ENCODE measurements at places on chromosomes 3 and 15. TPM values are rescaled to one million over a fixed set of nuclear protein-coding genes. Genes with fewer than 3 reads are reported as not detected.

DNA sequence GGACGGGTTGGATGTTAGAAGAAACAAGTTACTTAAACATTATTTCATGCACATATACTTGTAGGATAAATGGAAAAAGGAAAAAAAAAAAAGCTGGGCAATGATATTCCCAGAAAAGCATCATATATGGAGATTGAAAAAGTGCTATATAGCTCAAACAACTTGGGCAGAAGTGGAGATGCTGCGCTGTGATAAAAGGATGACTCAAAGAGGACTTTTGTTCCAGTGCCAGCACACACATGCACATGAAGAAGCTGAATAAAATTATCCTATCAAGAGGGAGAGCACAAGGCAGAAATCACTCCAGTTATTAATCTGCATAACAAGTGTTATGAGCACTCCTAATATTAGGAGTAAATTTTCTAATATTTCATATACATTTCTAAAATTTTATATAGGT, 30.9 kb downstream of the FRMD4B start:
- peaks cover 4% of the 10 kb centered on the region for H3K4me1 ChIP-seq
- H3K4me3 ChIP-seq, result no peak overlapping the region
- no peak for DNase-seq
- no peaks in the 10 kb centered on the region for H3K36me3 ChIP-seq

ZCWPW2 gene
- 2.6 TPM for total RNA-seq

CXCR6 gene
- 3.8 TPM for total RNA-seq

DNA sequence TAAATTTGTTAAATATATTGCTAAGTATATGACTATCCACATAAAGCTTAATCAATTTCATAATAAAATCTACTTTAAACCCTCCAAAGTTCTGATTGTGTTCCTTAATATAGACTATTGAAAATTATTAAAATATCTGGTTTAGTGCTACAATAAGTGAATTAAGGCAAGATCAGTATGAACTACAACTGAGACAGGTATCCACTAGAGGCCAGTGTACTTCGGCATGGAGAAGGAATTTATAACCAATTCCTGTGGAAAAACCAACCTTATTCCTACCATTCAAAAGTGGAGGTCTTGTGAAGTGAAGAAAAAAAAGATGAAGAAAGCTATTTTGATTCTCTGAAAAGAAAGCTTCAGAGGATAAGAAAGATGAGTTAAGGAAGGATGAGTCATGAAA, 237.7 kb downstream of the SUCLG2 start:
- no peaks in the 10 kb centered on the region for H3K27me3 ChIP-seq
- DNase-seq, result no peak
- H3K36me3 ChIP-seq, result no peaks in the 10 kb centered on the region
- no peak overlapping the region for H3K27ac ChIP-seq

FRMD5 gene
- 0.67 TPM for total RNA-seq

GRCh38 chr15:28896951-28897350, 11.2 kb downstream of the APBA2 start:
- no peak overlapping the region for H3K4me3 ChIP-seq
- DNase-seq, result no peak
- no peak overlapping the region for H3K27ac ChIP-seq

DNA sequence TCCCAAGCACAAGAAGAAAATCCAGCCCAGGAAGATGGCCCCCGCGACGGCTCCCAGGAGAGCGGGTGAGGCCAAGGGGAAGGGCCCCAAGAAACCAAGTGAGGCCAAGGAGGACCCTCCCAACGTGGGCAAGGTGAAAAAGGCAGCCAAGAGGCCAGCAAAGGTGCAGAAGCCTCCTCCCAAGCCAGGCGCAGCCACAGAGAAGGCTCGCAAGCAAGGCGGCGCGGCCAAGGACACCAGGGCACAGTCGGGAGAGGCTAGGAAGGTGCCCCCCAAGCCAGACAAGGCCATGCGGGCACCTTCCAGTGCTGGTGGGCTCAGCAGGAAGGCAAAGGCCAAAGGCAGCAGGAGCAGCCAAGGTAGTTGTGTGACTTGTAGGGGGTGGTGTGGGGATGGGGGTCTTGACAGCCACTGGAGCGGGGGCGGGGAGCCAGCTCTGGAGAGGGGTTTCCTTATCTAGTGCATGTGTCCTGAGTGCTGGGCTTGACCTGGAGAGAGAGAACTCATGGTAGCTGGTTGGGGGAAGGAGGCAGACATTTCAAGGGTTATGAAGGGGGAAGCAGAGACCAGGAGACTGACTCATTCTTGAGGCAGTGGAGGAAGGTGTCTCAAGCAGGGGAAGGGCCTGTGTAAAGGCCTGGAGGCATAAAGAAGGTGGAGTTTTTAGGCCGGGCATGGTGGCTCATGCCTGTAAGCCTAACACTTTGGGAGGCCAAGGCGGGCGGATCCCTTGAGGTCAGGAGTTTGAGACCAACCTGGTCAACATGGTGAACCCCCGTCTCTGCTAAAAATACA, 6.2 kb downstream of the H1-8 start:
- H3K27ac ChIP-seq, result no peak overlapping the region
- H3K4me1 ChIP-seq, result peaks cover 8% of the 10 kb centered on the region
- no peaks in the 10 kb centered on the region for H3K36me3 ChIP-seq
- H3K27me3 ChIP-seq, result no peaks in the 10 kb centered on the region
- no peak overlapping the region for H3K4me3 ChIP-seq

GRCh38 chr3:29070959-29071634, 209.8 kb upstream of the RBMS3 start:
- H3K27ac ChIP-seq, result no peak overlapping the region
- H3K36me3 ChIP-seq, result no peaks in the 10 kb centered on the region
- peaks cover 3% of the 10 kb centered on the region for H3K4me1 ChIP-seq
- no peaks in the 10 kb centered on the region for H3K27me3 ChIP-seq

GRCh38 chr3:183212565-183212964, 40.5 kb upstream of the B3GNT5 start:
- no peak for DNase-seq
- no peak overlapping the region for H3K27ac ChIP-seq
- no peaks in the 10 kb centered on the region for H3K36me3 ChIP-seq

MYZAP gene
- 20.7 TPM for total RNA-seq

DNA sequence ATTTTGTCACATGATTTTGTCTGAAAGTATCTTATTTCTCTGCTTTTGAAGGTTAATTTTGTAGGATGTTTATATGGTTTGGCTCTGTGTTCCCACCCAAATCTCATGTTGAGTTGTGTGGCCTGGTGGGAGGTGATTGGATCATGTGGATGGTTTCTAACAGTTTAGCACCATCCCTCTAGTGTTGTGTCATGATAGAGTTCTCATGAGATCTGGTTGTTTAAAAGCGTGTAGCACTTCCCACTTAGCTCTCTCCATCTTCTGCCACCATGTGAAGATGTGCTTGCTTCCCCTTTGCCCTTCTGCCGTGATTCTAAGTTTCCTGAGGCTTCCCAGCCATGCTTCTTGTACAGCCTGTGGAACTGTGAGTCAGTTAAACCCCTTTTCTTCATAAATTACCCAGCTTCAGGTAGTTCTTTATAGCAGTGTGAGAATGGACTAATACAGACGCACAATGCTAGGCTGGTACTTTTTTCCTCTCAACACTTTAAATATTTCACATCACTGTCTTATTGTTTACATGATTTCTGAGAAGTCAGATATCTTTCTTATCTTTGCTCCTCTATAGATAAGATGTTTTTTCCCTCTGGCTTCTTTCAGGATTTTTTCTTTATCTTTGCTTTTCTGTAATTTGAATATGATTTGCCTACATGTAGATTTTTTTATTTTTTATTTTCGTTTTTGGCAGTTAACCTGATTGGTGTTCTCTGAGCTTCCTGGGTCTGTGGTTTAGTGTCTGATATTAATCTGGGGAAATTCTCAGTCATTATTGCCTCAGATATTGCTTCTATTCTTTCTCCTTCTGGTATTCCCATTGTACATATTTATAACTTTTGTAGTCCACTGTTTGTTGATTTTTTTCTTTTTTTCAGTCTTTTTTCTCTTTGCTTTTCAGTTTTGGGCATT, 22.2 kb downstream of the BTD start:
- H3K4me1 ChIP-seq, result no peaks in the 10 kb centered on the region
- H3K27ac ChIP-seq, result no peak overlapping the region
- DNase-seq, result no peak
- no peaks in the 10 kb centered on the region for H3K36me3 ChIP-seq
- H3K27me3 ChIP-seq, result no peaks in the 10 kb centered on the region
- no peak overlapping the region for H3K4me3 ChIP-seq
